ENCODE measurements at places on chromosomes 12 and 14.
A peak's percentile ranks its signal among the peaks of the same experiment; 100 is the strongest.

- peak; percentile 31 for DNase-seq
Measured at GRCh38 chr12:47078733-47079467, 521 bp upstream of the PCED1B start.

- DNase-seq = no peak
Measured at GRCh38 chr12:49552014-49552413, 13.2 kb downstream of the KCNH3 start.

GRCh38 chr12:14402697-14403096, 37.2 kb downstream of the ATF7IP start:
- DNase-seq = no peak

DNA sequence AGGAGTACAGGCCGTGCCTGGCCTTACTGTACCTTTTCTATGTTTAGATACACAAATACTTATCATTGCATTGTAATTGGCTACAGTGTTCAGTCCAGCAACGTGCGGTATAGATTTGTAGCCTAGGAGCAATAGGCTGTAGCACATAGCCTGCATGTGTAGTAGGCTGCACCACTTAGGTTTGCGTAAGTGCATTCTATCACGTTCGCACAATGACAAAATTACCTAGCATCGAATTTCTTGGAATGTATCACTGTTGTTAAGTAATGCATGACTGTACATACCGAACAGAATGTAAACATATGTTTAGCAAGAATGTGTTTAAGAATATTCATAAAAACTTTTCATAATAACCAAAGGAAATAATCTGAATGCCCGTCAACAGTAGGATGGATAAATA, 31.9 kb downstream of the VRTN start:
- no peak for DNase-seq

DNA sequence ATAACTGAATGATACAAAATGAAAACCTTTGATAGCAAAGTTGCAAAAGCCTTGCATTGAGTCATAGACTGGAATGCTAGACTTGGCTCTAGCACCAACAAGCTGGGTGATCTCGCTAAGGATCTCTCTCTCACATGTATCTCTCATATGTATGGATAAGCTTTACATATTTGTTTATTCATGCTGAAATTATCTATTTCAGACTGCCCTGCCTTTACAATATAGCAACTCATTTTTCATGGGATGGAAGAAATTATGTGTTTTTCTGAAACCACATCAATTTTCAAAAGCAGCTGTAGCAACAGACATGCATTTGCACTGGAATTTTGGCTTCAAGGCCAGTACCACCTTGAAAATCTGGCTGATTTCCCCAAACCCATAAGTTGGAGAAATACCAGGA, 11.4 kb downstream of the RERG start:
- no peak for DNase-seq

GRCh38 chr14:93780813-93781400, 7.4 kb downstream of the PRIMA1 start:
- no peak for DNase-seq

DNA sequence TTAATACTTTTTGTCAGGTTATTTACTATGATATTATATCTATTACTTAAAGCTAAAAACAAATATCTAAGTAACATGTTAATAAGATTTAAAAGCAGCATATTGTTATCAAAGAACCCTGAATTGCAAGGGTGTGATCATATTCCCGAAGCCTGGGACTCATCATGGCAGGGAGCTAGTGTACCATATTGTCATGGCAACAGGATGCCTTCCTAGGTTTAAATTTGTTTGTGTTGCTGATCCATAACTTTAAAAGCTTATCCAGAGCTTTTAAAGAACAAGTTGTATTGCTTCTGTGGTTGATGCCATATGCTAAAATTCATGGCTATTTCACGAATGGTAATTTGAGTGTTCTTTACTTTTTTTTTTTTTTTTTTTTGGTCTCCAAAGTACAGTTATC, 500.5 kb downstream of the NAV3 start:
- DNase-seq = no peak

DNA sequence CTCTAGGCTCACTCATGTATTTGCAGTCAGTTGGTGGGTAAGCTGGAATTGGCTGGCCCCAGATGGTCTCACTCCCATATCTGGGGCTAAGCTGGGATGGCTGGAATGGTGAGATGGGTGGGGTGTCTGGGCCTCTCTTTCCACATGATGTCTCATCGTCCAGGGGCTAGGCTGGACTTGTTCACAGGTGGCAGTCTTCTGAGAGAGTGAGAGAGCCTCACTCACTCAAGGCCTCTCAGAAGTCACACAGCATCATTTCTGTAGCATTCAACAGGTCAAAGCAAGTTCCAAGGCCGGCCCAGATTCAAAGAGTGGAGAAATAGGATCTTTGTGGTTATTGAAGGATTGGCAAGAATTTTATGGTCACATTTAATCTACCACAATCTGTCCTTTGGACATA, 102.7 kb downstream of the UNC79 start:
- DNase-seq = no peak

DNA sequence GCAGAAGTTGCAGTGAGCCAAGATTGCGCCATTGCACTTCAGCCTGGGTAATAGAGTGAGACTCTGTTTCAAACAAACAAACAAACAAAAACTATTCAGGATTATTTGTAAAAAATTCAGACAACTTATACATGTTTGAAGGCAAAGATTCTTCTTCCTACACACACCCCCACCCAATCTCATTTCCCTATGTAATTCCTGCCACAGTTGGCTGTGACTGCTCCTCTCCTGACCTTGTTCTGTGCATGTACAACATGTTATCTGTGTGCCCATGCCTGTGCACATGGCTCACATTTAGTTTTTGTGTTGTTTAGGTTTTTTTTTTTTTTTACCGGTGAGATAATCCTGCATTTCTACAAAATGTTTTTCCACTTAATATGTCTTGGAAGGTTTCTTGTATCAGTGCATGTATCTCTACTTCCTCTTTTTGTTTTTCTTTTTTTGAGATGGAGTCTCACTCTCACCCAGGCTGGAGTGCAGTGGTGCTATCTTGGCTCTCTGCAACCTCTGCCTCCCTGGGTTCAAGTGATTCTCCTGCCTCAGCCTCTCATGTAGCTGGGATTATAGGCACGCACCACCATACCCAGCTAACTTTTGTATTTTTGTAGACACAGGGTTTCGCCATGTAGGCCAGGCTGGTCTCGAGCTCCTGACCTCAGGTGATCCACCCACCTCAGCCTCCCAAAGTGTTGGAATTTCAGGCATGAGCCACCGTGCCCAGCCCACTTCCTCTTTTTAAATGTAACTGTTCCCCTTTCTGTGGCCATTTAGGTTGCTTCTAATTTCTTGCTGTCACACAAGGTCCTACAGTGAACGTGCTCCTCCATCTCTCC, 8.7 kb downstream of the CFAP251 start:
- DNase-seq = no peak

GRCh38 chr12:122322501-122322900, 56.2 kb upstream of the VPS33A start:
- peak; percentile 19 for DNase-seq

GRCh38 chr12:106840243-106840642, 65.8 kb downstream of the RIC8B start:
- DNase-seq = no peak

GRCh38 chr14:75165586-75166391, 10.6 kb downstream of the TMED10 start:
- DNase-seq = no peak

GRCh38 chr14:98941481-98941880, 330.5 kb downstream of the BCL11B start:
- no peak for DNase-seq

- no peak for DNase-seq
Measured at GRCh38 chr12:88753707-88754106, 173.4 kb upstream of the KITLG start.

DNA sequence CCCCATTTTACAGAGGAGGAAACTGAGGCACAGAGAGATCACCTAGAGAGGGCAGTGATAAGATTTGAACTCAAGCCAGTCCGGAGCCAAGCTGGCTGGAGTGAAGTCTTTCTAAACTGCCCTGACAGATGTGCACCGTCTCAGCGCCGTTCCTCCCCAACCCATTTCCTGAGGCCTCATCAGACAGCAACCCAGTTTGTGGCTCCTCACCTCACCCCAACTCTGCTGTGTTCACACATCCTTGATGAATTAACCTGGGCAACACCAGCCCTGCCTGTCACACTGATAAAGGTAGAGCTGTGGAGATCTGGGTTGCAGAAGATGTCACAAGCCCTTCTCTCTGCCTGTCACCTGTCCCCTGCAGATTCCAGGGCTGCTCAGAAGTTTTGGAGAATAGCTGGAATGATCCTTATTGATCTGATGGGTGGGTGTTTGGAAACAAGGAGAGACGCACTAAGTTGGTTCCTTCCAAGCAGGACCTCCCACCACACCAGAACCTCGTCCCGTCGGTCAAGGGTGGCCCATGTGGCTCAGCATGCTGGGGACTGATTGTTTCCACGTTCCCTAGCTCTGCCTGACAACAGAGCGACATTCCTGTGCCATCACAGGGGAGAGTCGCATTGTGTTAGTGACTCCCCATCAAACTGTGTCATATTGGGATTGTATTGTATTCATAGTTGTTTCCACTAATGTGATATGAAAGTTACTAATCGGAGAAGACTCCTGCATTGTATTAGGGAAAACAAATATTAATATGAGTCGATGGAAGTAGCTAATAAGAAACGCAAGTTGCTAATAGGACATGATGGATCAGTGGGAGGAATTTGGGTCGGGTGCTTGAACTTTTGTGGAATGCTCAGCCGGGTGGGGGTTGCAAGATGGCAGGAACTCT, 200.6 kb downstream of the PHETA1 start:
- DNase-seq = no peak

GRCh38 chr12:49089821-49090773, 4.5 kb downstream of the DHH start:
- DNase-seq = no peak

- no peak for DNase-seq
Measured at GRCh38 chr14:104367866-104368750, 211.5 kb upstream of the C14orf180 start.

GRCh38 chr14:79418649-79419415, 792.5 kb downstream of the DIO2 start:
- DNase-seq = no peak

- DNase-seq = no peak
Measured at GRCh38 chr12:25459541-25459951, 93.5 kb downstream of the LMNTD1 start.

DNA sequence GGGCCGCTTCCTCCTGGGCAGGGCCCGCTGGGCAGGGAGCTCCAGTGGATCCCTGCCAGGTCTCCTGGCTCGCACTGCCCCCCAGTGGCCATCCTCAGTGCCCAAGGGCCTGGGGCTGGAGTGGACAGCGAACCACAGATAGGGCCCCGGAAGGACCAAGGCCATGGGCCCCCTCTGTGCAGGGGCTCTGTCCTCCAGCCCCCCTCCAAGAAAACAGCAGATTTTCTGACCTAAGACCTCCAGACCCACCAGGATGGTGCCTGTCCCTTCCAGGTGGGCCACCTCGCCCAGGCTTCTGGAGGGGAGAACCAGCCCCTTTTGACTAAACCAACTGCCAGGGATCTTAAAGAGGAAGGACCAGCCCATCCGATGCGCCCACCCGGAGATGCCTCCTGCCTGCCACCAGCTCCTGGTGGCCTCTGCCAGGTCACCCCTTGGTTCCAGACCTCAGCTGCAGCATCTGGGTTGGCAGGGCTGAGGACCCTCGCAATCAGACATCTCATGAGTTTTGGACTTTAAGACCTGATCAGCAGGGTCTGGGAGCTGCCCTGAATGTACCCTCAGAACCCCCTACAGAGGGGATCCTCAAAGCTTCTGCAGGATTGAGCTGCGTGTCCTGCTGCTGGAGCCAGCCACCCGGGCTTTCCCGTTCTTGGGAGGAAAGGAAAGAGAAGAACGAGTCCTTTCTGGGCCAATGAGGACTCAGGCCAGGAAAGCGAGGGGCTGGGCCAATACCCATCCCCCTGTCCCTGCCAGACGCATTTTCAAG, 325.8 kb upstream of the DIO3 start:
- DNase-seq = peak; percentile 86

GRCh38 chr12:103560604-103561101, 26.4 kb upstream of the STAB2 start:
- peak; percentile 42 for DNase-seq

- DNase-seq = no peak
Measured at GRCh38 chr14:77909911-77910310, 110.0 kb downstream of the ADCK1 start.

- peak; percentile 8 for DNase-seq
Measured at GRCh38 chr12:109047081-109047805, 5.1 kb upstream of the USP30 start.

- DNase-seq = no peak
Measured at GRCh38 chr12:41184864-41185263, 3.3 kb upstream of the PDZRN4 start.

DNA sequence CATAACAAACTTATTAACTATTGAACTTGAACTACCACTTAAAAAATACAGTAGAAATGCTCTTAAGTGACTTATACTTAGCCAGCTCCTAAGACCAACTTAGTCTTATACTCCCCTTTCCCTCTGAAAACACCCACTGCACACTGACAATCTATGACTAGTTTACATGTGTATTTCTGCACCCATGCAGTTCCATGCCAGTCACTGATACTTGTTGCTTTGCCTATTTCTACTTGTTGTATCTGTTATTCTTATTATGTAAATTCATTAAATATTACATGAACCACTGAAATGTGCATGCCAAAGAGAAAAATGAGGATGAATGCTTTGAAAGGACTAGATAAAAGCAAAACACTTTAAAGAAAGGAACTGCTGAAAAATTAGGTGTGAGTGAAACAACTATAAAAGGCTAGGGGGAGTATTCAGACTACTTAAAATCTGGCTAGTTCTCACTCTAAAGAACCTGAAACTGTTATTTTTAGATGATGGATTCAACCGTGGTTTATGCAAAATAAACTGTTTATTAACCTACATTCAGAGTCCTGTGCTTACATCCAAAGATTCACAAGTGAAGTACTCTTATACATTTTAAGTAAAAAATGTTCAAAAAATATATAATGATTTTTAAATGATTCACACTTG, 74.7 kb downstream of the RPS6KA5 start:
- DNase-seq = no peak

DNA sequence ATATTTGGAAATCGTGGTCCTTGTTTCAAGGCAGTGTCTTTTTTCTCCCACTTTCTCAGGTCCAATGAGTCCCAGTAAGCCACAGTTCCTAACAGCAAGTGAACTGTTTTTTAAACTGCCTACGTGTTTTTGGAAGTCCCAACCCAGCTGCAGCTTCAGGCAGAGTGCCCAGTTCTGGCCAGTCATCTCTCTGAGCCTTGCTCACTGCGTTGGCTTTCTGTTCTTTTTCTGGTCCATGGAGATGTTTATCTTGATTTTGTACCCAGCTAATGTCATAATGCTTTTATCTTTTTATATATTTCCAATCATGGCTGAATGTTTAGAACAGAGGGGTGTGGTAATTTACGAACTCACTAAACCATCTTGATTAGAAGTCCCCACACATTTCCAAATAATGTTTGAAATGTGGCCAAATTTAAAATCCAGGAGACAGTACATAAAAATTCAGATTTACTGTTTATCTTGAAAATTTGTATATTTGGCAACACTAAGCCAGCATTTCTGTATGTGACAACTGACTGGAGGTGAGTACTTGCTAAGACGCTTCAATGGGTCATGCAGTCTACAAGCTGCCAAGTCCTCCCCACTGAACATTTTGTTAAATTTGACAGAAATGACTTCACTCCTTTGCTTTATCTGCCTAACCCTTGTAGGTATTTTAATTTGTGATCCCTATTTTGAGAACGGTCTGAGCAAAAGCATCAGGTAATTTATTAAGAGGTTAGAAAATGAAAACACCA, 46.1 kb upstream of the OTOGL start:
- DNase-seq = peak; percentile 19

Data from H54 (cell line).